Activated T-cell treated with anti-CD3 and anti-CD28 coated beads, Interleukin-2, amount 50 U/mL, for 48 hours (primary cell): ENCODE measurements at places on chromosomes 6 and 20.

GRCh38 chr6:36028877-36029324 is 1.3 kb downstream of the MAPK14 start:
- peak; percentile 82 for DNase-seq

DNA sequence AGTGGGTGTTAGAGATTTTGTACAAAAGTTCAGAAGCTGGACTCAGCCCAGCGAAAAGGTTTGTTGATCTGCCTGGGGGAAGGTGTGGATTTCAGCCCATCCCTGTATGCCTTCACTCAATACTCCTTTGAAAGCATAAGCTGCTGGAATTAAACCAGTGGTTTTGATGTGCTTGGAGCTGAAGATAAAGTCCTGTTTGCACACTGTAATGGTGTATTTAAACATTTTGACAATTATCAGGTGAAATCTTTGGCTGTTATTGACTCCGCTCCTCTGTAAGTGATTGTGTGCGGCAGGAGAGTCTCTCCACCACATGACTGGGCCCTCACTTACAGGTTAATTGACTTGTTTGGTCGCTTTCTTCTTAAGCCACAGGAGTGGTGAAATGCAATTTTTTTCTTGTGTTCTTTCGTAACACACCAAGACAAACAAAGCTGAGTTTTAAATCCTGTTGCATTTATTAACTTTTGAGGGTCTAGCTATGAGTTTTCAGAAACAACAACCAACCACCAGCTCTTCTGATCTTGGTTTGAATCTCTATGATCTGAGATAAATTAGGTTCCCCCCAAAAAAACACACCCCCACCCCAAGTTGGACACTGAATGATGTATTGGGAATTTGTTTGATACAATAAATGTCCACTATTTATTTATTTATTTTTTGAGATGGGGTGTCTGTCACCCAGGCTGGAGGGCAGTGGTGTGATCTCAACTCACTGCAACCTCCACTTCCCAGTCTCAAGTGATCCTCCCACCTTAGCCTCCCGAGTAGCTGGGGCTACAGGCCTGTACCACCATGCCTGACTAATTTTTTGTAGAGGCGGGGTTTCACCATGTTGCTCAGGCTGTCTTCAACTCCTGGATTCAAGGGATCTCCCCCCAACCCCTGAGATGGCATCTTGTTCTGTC is 46.3 kb upstream of the NCOA3 start:
- DNase-seq = no peak

GRCh38 chr20:48928832-48929725 is 7.6 kb downstream of the ARFGEF2 start:
- no peak for DNase-seq

- DNase-seq = peak; percentile 72
Observed at GRCh38 chr6:1609648-1610496, at the start of gene FOXC1. TSS of gene FOXC1 (plus strand) at chr6:1609915. CDS start at chr6:1610446, 531 bp downstream.

- DNase-seq = no peak
Observed at GRCh38 chr6:151452750-151453427, 963 bp upstream of the RMND1 start.

DNA sequence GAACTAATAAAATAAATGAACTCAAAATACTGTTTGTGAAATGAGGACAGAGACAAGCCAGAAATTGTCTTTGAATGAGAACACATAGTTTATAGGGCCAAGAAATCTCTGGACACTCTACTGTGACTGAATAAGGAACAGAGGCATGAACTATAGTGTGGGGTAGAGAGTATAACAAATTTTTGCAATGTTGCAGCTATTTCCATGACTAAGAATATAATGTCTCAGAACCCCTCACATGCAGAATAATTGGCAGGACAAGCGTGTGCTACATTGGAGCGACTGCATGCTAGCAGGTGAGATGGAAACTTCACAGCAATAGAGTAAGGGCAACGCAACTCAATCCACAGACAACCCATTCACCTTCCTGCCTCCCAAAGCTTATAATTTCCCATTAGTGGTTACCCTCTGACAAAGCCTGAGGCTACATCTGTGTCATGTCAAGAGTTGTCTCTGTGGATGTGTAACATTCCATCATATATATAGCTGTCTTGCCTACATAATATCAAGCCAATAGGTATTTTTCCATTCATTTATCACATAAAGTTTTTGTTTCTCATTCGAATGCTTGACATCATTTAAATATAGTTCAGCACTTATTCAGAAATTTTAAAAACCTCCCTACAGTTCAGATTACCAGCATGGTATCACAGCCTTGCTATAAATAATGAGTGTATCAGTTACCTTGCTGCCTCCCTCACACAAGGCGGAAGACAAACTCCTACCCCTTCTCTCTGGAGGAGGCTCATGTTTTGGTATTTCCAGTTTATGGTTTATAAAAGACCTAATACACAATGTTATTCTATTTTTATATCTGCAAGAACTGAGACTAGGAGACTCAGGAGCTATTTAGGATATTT is 47.9 kb upstream of the ECHDC1 start:
- no peak for DNase-seq

DNA sequence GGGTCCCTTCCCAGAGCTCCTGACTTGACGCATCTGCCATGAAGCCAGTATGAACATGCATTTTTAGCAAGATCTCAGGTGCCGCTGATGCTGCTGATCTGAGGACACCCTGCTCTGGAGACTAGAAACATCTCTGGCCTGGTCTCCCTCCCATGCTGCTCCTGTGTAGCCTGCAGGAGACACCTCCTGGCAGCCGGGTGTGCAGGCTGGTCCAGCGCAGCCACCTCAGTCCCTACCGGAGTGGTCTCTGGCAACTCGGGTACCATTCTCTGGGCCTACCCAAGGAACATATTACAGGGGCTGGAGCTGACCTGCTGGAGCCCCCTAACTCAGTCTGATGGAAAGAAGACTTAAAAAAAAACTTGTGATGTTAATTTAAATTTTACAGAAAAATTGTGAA is 20.1 kb downstream of the PHACTR3 start:
- DNase-seq = no peak

DNA sequence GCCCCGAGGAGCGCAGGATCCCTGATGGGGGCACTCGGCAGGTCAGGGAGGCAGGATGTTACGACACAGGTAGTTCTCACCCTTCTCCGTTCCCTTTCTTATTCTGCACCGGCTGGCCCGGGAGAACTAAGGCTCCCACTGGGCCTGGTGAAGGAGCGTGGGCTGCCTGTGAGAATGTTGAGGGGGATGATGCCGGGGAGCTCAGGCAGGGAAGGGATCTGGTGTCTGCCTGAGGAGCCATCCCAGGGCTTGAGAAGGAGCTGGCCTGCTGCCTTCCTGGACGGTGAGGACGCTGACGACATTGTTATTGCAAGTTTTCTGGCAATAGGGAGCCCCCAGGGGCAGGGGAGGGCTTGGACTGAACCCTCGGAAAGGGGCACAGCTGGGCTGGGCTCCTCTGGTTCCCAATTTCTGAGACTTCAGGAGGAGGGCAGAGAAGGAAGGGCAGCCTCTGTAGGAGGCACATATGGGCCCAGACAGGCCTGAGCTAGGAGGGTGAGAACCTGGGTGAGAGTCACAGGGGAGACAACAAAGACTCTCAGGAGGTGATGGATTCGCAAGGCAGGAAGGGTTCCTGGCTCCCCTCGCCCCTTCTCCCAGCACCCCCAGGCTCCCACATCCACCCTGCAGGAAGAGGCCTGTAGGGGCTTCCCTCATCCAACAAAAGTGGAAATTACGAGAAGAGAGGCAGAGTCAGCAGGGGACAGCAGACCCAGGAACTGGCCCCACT is 32.8 kb downstream of the CYP21A2 start:
- DNase-seq = no peak

- no peak for DNase-seq
Observed at GRCh38 chr6:52994839-52995088, 320 bp downstream of the GSTA4 start.

- no peak for DNase-seq
Observed at GRCh38 chr20:4950841-4951240, 50.5 kb downstream of the SLC23A2 start.

DNA sequence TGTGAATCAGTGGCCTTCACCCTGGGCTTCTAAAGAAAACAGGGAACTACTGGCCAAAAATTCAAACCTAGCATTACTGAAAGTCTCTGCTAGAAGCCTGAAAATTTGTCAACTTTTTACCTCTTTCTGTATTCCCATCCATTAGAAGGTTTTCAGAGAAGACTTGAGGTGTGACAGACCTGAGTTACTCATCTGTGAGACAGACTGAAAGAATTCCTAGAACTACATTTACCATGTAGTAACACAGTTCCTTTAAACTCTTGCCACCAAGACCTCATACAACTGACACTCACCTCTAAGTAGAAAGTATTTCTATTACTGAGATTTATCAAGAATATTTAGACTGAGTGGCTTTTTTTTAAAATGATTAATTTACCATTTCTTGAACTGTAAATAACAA is 4.5 kb downstream of the DPM1 start:
- no peak for DNase-seq

GRCh38 chr20:35654415-35654814 is 10.3 kb downstream of the CPNE1 start:
- DNase-seq = no peak

DNA sequence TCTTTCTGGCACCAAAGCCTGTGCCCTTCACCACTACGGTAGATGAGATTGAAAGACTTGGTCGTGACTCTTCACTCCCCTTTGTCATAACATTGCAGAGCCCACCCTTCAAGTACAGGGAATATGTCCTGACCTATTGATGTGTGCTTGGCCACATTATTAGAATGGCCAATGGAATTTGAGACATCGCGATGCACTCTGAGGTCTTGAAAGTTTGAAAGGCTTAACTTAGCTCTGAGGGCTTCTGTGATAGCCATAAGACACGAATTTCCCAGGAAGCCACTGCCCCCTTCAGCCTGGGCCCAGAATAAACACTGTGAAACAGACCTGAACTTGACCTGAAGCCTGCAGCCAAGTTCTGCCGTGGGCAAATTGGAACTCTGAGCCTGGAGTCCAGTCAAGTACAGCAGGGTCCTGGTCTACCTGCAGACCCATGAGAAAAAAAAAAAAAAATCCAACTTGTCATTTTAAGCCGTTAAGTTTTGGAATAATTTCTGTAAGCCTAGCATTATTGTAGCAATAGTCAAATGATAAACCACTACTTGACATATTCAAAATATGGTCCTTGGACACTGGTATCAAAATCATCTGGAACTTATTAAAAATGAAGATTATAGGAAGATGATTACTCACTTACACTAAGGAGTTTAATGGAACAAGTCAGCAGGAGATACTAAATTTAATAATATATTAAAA is 36.9 kb upstream of the TRAF3IP2 start:
- DNase-seq = peak; percentile 51

- no peak for DNase-seq
Observed at GRCh38 chr6:154491567-154492470, 18.7 kb downstream of the CNKSR3 start.

- DNase-seq = peak; percentile 56
Observed at GRCh38 chr6:131519670-131520436, 53.2 kb upstream of the ARG1 start.

DNA sequence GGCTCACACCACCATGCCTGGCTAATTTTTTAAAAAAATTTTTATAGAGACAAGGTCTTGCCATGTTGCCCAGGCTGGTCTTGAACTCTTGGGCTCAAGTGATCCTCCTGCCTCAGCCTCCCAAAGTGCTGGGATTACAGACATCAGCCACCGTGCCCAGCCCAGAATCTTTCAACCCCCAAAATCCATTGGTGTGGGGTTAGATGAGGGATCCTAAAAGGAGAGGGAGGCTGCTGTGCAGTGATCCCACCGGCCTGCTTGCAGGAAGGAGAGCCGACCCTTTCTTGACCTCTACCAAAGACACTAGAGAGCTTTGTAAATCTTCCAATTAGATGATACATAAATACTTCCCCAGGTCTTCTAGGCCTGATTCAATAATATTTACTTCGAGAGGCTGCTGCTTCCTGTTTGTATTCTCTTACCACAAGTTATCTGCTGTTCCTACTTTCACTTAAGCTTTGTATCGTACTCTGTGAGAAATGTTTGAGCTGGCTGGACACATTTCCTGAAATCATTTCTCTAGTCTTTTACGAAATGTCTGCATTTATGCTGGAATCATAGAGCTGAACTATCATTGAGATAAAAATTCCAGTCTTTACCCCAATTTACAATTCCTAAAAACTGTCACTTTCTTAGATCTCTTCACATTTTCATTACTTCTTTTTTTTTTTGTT is 49.3 kb upstream of the IER3 start:
- no peak for DNase-seq

- DNase-seq = no peak
Observed at GRCh38 chr20:53672484-53673129, 79.0 kb upstream of the ZNF217 start.

DNA sequence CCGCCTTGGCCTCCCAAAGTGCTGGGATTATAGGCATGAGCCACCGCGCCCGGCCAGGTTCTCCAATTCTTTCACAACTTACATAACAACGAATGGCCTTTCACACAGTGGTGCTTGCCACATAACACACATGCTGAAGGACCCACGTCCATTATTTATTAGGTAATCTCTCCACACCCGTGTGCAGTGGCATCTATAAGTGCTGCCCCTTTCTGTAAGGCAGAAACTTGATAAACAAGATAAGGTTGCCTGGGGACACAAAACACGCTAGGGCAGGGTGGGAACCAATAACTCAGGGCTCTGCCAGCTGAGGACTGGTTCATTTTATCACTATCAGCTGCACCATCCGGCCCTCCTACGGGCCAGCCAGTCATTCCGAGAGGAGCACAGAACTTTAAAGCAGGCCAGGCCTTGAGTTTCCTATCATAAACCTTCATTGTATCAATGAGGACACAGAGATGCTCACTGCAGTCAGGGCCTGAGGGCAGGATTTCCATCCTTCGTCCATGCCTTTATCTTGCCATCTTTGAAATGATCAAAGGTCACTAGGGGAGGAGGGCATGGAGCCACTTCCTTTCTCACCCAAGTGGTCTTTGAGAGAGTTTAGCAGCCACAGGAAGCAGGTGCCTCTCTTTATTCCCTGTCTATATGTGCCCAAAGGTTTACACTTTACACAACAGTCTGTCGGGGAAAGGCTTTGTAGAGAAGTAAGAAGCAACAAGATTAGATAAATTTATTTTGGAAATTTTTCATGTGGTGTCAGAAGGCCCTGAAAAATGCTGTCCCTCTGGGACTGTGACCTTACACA is 37.6 kb downstream of the GPLD1 start:
- DNase-seq = no peak

GRCh38 chr6:35651244-35651643 is 37.5 kb downstream of the FKBP5 start:
- DNase-seq = no peak

DNA sequence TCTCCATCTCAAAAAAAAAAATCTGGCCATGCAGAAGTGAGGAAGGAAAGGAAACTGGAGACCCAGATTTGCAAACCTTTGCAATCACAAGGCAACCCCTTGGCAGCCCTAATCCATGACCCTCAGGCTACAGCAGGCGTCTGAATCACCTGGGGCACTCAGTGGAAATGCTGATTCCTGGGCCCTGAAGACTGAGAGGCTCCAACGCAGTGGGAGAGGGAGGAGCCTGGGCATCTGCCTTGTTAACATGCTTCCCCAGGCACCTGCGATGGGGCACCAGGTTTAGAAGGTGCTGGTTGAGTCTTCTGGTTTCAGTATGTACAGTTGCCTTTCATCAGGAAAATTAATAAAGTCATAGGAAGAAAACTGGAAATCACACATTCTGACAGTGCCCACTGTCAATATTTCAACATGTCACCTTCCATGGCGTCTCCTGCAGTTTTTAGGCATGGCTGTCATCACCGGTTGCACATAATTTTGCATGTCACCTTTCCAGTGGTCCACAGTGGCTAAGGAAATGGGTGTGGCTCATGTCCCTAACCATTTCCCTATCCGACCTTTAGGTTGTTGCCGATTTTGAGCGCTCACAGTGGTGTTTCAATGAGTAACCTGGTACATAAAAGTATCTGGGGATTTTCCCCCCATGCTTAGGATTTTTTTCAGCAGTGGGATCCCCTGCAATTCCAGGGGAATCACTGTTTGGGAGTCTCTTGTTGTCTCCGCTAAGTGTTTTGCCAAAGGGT is 56.9 kb downstream of the PREX1 start:
- DNase-seq = no peak
